MV-4-11 (cell line): ENCODE measurements at places on chromosomes 7 and 10.

- no peak for DNase-seq
Measured at GRCh38 chr7:117036836-117037235, 83.5 kb downstream of the ST7 start.

DNA sequence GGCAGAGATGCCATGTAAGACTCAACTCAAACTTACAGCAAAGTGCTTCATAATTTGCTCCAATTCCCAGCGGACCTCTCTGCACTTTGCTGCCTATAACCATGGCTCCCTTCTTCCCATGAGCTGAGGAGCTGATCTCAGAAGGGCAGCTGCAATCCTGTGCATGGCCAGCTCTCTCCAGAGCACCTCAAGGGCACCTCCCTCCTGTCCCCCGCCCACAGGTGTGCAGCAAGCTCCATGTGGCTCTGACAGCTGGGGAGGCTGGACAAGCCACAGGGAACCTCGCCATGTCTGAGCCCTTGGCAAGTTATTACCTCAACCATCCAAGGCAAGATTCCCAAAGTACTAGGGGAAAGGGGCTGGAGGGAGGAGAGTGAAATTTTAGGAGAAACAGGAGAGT lies 61.1 kb upstream of the DDC start:
- no peak for DNase-seq

- DNase-seq: peak; percentile 50
Measured at GRCh38 chr7:126803060-126803665, 449.6 kb downstream of the GRM8 start.

DNA sequence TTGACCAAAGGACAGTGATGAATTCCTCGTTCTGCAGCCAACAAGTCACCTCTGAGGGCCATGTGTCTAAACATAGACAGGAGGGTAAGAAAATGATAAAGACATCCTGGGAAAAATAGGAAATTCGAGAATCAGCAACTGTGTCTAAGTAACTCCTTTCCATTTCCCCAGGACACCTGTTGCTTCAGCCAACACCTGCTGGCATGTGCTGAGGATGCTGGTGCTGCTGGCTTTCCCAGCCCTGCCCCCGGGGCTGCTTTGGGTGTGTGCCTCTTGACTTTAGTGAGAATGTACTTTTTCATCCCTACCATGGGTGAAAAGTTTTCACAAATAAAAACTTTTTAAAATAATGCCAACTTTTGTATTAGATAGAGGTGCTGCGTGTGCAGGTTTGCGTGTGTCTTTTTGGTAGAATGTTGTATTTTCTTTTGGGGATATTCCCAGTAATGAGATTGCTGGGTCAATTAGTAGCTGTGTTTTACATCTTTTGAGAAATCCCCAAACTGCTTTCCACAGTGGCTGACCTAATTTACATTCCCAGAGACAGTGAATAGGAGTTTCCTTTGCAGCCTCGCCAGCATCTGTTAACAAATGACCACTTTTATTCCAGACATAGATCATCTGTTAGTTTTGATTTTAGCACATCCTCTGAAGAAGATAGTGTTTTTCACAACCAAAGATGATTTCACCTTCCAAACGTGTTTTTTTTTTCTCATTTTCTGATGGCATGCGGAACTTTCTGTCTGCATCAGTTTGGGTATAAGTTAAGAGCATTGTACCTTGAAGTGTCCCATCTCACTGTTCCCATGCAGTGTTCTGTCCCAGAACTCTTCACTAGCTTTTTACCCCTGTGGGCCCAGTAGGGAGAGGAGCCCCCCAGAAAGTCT lies 104.2 kb upstream of the ACBD5 start:
- DNase-seq: no peak

DNA sequence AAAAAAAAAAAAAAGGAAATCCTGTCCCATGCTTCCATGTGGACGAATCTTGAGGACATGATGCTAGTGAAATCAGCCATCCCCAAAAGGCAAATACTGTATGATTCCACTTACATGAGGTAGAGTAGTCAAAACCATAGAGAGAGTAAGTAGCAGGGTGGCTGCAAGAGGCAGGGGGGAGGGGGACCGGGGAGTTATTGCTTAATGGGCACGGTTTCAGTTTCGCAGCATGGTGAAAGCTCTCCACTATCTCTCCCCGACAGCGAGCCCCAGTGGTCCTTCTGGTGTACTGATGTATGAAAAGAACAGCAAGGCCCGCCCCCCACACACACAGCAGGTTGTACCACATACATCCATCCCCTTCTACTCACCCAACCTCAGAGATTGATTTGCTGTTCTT lies 32.8 kb downstream of the NOD1 start:
- DNase-seq: peak; percentile 95

- no peak for DNase-seq
Measured at GRCh38 chr10:77571490-77571889, 66.1 kb downstream of the KCNMA1 start.

DNA sequence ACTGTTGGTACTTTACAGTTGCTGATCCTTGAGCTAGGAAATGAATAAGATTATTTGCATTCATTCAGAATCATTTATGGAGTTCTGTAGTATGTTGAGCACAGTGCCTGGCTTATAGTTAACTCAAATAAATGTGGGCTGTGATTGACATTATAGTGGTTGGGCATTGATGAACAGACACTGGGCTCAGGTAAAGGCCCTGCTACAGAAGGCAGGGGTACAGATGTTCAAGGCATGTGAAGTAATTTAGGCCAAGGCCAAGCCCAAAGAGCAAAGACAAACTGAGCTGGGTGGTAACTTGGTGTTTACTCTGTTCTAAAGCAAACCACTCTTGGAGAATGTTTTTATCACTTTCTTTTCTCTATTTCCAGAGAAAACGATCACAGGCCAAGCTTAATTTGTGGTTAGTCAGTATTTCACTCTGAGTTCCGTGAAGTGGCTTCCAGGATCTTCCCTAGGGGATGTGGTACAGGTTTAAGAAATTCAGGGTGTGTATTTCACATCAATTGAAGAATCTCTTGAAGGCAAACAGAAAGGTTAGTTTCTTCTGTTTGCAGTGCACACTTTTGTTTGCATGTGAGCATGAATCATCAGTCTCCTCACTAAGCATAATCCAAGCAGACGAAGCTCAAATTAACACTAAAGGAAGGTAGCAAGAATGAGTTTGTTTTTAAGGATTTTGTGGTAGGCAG lies 113.9 kb upstream of the PRR15 start:
- DNase-seq: no peak
